ENCODE measurements at places on chromosomes 1 and 21. TPM values are rescaled to one million over a fixed set of nuclear protein-coding genes. Genes with fewer than 3 reads are reported as not detected.
A peak's percentile ranks its signal among the peaks of the same experiment; 100 is the strongest.

SRM gene
- total RNA-seq = 70.5 TPM

EVI5 gene
- 29.5 TPM for total RNA-seq

DIO1 gene
- total RNA-seq = not detected

ADAMTS5 gene
- not detected for total RNA-seq

MYCL gene
- 0.59 TPM for total RNA-seq

GRCh38 chr1:42922687-42923366 is 35.8 kb downstream of the SLC2A1 start:
- DNase-seq = peak; percentile 70

DNA sequence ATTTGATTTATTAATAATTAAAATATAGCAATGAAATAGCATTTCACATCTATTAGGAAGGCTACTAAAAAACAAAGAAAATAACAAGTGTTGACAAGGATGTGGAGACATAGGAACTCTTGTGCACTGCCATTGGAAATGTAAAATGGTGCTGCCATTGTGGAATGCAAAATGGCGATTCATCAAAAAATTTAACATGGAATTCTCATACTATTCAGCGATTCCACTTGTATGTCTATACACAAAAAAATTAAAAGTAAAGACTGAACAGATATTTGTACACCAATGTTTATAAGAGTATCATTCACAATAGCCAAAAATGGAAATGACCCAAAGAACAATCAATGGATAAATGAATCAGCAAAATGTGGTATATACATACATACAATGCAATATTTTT is 101.3 kb upstream of the S1PR1 start:
- DNase-seq = no peak

GRCh38 chr21:42189860-42190485 is 29.0 kb upstream of the ABCG1 start:
- DNase-seq = no peak

- DNase-seq = no peak
These were observed 96.9 kb upstream of the TNFSF4 start for GRCh38 chr1:173303984-173304383.

- DNase-seq = no peak
These were observed 10.6 kb downstream of the TXNIP start for GRCh38 chr1:145985502-145986439.

- no peak for DNase-seq
These were observed 25.8 kb downstream of the SMIM12 start for GRCh38 chr1:34833711-34834110.

GRCh38 chr21:39669976-39670661 is 57.4 kb downstream of the B3GALT5 start:
- DNase-seq = no peak

- DNase-seq = peak; percentile 28
These were observed 12.0 kb upstream of the HNRNPU start for GRCh38 chr1:244876228-244876910.

DNA sequence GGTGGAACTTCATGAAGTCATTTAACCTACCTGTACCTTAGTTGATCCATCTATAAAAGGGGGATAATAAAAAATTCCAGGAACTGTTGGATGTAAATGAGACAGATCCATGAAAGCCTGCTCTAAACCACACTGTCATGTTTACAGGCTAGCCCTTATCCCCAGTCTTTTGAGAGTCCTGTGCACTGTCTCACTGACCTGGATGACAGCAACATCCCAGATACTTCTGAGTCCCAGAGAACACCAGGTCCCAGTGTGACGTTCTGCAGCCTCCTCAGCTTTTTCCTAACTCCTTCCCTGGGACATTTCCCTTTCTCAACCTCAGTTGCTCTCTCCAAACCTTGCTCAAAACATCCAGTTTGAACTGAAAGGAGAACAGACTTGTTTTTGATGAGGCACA is 165.4 kb upstream of the C8B start:
- no peak for DNase-seq

GRCh38 chr1:243465081-243465480 is 209.2 kb downstream of the SDCCAG8 start:
- no peak for DNase-seq

Measured in Calu3 (cell line).